ENCODE measurements at places on chromosomes 6 and 20. TPM values are rescaled to one million over a fixed set of nuclear protein-coding genes. Genes with fewer than 3 reads are reported as not detected.
A peak's percentile ranks its signal among the peaks of the same experiment; 100 is the strongest.

DNA sequence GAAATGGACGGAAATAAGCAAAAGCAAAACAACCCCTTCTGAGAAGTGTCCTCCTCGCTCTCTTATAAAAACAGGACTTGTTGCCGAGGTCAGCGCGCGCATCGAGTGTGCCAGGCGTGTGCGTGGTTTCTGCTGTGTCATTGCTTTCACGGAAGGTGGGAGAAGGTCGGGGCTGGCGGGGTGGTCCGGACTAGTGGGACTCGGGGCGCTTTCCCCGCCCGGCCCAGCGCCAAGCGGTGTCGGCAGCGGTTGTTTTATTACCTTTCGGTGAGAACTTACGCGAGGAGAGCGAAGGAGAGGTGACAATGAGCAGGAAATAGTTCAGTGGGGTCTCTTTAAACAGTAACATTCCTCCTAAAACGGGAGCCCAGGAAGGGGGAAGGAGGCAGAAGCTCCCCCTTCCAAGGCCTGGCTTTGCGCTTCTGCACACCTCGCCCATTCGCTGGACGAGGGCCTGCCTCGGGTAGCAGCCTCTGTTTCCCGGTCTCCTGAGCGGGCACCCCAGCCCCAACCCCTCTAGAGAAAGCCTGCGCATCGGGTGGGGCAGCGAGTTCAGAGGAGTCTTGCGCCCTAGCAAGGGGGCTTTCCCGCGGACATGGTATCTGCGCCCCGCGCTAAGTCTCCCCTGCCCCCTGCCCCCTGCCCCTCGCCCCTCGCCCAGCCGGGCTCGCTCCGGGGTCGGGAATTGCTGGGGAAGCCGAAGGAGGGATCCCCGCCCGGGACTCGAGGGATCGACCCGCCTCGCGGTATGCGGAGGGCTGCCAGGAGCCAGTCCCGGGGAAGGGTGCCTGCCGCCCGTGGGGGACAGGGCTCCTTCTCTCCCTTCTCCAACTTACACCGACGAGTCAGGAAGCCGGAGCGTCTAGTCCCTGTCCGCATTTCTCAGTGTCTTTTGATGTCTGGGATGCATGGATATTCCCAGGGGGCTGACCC lies 1.2 kb upstream of the TBXT start:
- peaks cover 12% of the 10 kb centered on the region for H3K4me1 ChIP-seq
- H3K36me3 ChIP-seq = no peaks in the 10 kb centered on the region
- H3K27me3 ChIP-seq = no peaks in the 10 kb centered on the region
- DNase-seq = no peak
- no peak overlapping the region for H3K27ac ChIP-seq
- peak overlapping the region; percentile 9 for H3K4me3 ChIP-seq

- no peaks in the 10 kb centered on the region for H3K27me3 ChIP-seq
- no peak overlapping the region for H3K4me3 ChIP-seq
- peaks cover 72% of the 10 kb centered on the region for H3K4me1 ChIP-seq
Measured at GRCh38 chr6:16241321-16241689, 2.9 kb downstream of the GMPR start.

- no peak overlapping the region for H3K4me3 ChIP-seq
- H3K36me3 ChIP-seq = no peaks in the 10 kb centered on the region
- no peak for DNase-seq
- no peak overlapping the region for H3K27ac ChIP-seq
- H3K27me3 ChIP-seq = no peaks in the 10 kb centered on the region
- no peaks in the 10 kb centered on the region for H3K4me1 ChIP-seq
Measured at GRCh38 chr6:109901976-109902375, 76.1 kb upstream of the GPR6 start.

DNA sequence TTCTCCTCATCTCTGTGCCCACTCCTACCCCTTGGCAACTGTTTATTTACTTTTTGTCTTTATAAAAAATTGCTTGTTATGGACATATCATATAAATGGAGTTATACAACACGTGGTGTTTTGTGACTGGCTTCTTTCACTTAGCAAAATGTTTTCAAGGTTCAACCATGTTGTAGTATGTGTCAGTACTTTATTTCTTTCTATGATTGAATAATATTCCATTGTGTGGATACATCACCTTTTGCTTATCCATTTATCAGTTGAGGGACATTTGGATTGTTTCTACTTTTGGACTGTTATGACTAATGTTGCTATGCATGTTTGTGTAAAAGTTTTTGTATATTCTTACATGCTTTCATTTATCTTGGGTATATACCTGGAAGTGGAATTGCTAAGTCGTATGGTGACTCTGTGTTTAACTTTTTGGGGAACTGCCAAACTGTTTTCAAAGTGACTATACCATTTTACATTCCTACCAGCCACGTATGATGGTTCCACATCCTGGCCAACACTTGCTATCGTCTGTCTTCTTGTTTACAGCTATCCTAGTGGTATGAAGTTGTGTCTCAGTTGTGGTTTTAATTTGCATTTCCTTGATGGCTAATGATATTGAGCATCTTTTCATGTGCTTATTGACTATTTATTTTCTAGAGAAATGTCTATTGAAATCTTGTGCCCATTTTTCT lies 84.4 kb downstream of the SLX4IP start:
- no peaks in the 10 kb centered on the region for H3K27me3 ChIP-seq
- no peak for DNase-seq
- H3K4me3 ChIP-seq = no peak overlapping the region
- H3K36me3 ChIP-seq = no peaks in the 10 kb centered on the region

GRCh38 chr6:20770773-20771172 lies 236.5 kb downstream of the CDKAL1 start:
- H3K27me3 ChIP-seq = no peaks in the 10 kb centered on the region
- no peak for DNase-seq
- no peak overlapping the region for H3K4me3 ChIP-seq
- no peak overlapping the region for H3K27ac ChIP-seq

GRCh38 chr20:9235518-9235917 lies 166.6 kb downstream of the PLCB4 start:
- H3K27ac ChIP-seq = no peak overlapping the region
- no peaks in the 10 kb centered on the region for H3K27me3 ChIP-seq
- no peaks in the 10 kb centered on the region for H3K36me3 ChIP-seq

DNA sequence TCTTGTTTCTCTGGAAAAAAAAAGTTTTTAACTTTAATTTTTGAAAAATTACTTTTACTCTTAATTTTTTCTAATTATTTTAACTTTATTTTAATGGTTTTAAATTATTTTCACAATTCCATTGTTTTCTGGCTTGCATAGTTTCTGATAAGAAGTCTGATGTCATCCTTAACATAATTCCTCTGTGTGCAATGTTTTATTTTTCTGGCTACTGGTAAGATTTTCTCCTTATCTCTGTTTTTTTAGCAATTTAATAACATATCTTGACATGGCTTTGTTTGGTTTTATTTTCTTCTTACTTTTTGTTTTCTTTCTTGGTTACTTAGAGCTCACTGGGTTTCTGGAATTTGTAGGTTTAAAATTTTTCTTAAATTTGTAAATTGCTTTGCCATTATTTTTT lies 114.8 kb downstream of the TBXT start:
- no peaks in the 10 kb centered on the region for H3K36me3 ChIP-seq
- H3K4me3 ChIP-seq = no peak overlapping the region
- DNase-seq = no peak
- H3K27me3 ChIP-seq = no peaks in the 10 kb centered on the region
- peaks cover 4% of the 10 kb centered on the region for H3K4me1 ChIP-seq
- H3K27ac ChIP-seq = no peak overlapping the region

The CALHM6 gene
- total RNA-seq = 10.4 TPM

The TUBB gene
- 173 TPM for total RNA-seq

The CUTA gene
- 146 TPM for total RNA-seq

The GTSF1L gene
- total RNA-seq = 79.2 TPM

The NNAT gene
- 6.2 TPM for total RNA-seq

All from testis (tissue), 5 donors.